ENCODE measurements at places on chromosomes 11 and 22. TPM values are rescaled to one million over a fixed set of nuclear protein-coding genes. Genes with fewer than 3 reads are reported as not detected.

DNA sequence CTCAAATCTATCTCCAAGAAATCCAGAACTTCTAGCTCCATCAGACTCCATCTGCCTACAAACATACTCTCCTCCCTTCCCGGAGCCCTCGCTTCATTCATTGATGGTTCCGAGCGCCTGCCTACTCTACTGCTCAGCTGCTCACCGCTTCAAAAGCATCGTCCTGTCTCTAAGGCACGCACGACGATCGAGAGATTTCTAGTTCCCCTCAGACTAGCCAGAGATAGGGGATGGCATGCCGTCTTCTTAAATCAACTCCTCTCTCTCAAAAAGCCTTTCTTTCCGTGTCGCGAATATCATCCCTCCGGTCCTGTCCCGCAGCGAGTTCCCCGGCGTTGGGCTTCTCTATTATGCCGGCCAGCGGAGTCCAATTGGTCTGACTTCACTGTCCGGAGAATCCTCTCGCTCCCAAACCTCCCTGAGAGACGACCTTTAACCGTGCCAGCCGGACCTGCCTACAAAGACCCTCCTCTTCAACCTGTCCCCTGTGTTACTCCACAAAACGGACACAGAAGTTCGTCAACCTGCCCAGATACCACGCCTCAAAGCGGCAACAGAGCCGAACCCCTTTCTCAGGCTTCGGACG, 592 bp downstream of the EEF1G start:
- no peak for DNase-seq

The KDM4E gene
- total RNA-seq = not detected

The APLNR gene
- total RNA-seq = not detected

GRCh38 chr11:125211191-125211947, 46.8 kb downstream of the PKNOX2 start:
- no peak for DNase-seq

DNA sequence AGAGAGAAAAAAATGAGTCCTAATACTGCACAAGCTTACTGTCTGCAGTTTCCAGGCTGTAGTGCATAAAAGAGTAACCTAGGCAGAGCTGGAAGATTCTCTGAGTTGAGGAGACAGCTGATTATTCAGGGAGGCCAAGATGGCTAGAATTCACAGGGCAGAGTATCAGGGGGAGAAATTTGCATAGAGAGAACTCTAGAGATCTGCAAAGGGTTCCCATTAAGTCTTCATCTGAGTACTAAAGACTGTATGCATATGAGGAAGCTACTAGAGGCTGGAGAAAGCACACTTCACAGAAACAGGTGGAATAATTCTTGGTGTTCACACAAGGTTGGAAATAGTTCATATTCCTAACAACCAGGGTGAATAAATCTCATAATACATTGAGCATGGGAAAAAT, 66.6 kb upstream of the RRAS2 start:
- DNase-seq = no peak

- DNase-seq = no peak
Measured at GRCh38 chr11:19419021-19419750, 178.4 kb upstream of the E2F8 start.

- DNase-seq = no peak
Measured at GRCh38 chr11:96658436-96658835, 268.6 kb downstream of the JRKL start.

DNA sequence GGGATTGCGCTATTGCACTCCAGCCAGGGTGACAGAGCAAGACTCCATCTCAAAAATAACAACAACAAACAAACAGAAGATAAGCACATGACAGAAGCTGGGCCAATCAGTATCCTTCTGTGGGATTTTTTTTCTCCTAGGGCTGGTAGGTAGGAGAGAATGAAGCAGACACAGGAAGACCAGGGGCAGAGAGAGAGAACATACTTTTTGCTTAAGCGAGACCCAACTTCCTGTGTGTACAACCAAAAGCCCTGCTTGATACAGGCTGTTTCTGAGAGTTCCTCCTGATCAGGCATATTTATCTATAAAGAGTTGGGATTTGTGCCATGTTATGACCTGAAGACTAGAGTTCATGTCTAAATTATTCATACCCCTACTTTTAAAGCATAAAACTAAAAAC, 12.4 kb upstream of the PLEKHB1 start:
- DNase-seq = no peak

Measured in activated naive CD8-positive, alpha-beta T cell treated with anti-CD3 and anti-CD28 coated beads for 36 hours (primary cell).